ENCODE measurements at places on chromosomes 16 and 17.

GRCh38 chr16:50259334-50260205 is 6.8 kb upstream of the ADCY7 start:
- DNase-seq: peak; percentile 22

GRCh38 chr16:85730186-85730465 is 20.8 kb downstream of the C16orf74 start:
- DNase-seq: no peak

- DNase-seq: no peak
These were observed 4.8 kb downstream of the GSG1L2 start for GRCh38 chr17:9817086-9817485.

- no peak for DNase-seq
These were observed 10.8 kb downstream of the UNKL start for GRCh38 chr16:1403733-1404132.

DNA sequence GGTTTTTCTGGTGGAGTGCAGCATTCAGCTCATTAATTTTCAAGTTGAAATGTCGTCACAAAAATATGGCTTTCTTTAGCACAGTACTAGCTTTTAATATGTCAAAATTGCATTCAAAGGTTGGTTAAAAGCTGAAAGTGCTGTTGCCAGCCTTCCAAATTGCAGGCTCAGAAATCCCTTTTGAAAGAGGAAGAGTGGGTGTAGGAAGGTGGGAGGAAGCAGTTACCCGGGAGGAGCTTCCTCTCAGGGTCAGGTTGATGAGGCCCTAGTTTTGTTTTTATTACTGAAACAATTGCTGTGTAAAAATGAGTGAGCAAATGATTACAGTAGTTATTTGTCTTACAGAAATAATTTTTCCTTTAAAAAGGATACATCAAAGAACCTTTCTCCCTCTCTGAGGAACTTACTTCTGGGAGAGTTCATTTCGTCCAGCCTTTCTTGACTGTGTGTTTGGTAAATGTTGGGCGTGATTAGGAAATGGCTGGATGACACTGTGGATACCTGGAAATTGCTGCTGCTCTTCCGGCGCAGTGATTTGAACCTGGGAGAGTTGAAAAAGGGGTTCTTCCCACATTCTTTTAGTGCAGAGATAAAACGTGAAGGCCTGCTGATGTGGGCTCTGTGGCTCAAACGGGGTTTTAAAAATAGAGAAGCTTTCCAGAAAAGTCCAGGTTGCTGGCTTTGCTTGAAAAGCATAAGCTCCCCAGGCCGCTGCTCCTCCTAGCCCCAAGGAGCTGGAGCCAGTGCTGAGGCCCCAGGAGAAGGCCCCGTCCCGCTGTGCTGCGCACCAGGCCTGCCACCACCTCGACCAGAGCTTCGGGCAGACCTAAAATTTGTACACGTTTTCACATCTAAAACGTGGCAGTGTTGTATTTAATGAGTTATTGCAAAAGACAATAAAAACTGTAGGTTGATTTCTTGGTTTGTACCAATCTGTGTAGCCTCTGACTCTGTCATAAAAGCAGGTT is 41.7 kb downstream of the SEC14L1 start:
- no peak for DNase-seq

- DNase-seq: peak; percentile 58
These were observed 412.2 kb upstream of the EEF2KMT start for GRCh38 chr16:5509794-5510193.

GRCh38 chr16:88510091-88510994 is 57.3 kb downstream of the ZFPM1 start:
- peak; percentile 30 for DNase-seq

- peak; percentile 95 for DNase-seq
These were observed 593 bp upstream of the HEXIM1 start for GRCh38 chr17:45147581-45148182.

Measured in DMS79 treated with DMSO at 0.1 percent for 48 hours (cell line).